ENCODE measurements at places on chromosomes 4 and X.

- no peak for DNase-seq
Measured at GRCh38 chr4:10696253-10696652, 11.7 kb upstream of the CLNK start.

GRCh38 chrX:112865464-112866025 is 24.9 kb upstream of the AMOT start:
- no peak for DNase-seq

GRCh38 chrX:123807835-123808416 is 51.9 kb upstream of the XIAP start:
- no peak for DNase-seq

DNA sequence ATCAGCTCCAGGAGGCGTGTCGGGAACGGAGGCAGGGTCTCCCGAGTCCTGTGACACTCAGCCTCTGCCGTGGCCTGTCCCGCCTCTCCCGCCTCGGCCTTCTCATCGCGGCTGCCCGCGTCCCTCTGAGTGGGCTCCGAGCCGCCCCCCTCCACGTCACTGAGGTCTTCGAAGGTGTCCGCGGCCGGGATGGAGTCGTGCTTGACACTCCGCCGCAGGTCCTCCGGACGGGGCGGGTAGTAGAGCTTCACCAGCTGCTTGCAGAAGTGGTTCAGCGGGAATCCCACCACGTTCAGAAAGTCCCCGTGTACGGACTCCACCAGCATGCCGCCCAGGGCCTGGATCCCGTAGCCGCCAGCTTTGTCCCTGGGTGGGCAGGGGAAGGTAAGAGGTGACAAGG is 25.0 kb downstream of the ASMTL start:
- no peak for DNase-seq

GRCh38 chr4:183635321-183635720 is 23.7 kb downstream of the RWDD4 start:
- no peak for DNase-seq

DNA sequence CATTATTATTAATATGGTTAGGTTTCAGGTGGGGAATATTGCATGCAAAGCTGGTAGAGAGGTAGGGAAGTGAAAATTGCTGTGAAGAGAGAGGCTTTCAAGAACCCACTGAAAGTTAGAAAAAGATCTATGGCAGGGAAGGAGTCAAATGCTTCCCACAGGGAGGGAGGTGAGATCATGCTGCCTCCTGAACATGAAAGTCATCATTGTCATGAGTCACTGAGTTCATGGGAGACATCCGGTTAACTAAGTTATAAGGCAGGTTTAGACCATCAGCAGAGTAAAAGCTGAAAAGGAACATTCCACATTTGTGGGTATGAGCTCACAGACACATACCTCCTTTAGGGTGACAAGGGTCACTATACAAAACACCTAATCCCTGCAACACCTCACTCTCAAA is 16.2 kb downstream of the GATB start:
- DNase-seq: no peak

- DNase-seq: no peak
Measured at GRCh38 chr4:74618659-74619058, 173.7 kb downstream of the AREG start.

- no peak for DNase-seq
Measured at GRCh38 chr4:128338634-128339355, 51.2 kb upstream of the PGRMC2 start.

GRCh38 chrX:133081990-133082389 is 14.9 kb downstream of the USP26 start:
- no peak for DNase-seq

DNA sequence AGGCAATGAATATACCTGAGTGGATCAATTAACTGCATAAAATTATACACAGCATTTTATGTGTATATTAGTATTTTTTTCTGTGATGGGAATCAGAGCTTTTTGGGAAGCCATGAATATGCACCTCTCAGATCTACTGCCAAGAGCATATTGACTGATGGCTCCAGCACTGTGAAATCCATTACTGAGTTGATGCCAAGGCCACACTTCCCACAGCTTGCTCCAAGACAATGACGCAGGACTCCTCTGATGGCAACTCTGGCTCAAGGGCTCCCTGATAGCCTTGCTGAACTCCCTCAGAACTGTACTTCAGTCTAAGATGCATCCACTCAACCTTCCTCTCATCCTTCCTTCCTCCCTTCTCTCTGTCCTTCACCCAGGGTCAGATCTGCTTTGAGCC is 82.7 kb downstream of the OTC start:
- DNase-seq: no peak

GRCh38 chr4:133464311-133464710 is 315.2 kb downstream of the PCDH10 start:
- no peak for DNase-seq

DNA sequence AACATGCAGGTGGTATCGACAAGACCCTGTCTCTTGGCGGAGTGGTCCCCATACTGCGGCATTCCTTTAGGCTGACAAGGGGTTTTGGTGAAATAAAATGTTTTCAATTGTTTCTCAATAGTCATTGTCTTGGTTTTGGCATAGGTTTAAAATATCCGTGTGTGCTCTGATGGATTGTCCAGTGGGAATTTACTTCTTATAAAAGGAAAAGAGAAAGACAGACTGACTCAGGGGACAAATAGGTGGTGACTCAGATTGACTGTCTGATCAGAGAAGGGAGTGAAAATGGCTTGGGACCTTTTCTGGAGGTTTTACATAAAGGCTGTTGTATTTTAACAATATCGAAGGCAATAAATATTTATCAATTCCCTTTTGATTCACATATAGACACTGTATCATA is 129.8 kb downstream of the SORBS2 start:
- no peak for DNase-seq

DNA sequence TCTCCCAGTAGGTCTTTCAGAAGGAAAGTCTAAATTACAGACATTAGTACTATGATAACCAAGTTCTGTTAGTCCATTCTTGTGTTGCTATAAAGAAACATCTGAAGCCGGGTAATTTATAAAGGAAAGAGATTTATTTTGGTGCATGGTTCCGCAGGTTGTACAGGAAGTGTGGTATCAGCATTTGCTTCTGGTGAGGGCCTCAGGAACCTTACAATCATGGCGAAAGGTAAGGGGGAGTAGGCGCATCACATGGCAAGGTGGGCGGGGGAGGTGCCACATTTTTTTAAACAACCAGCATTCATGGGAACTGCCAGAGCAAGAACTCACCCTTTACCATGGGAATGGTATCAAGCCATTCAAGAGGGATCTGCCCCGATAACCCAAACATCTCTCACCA is 26.2 kb upstream of the USP46 start:
- DNase-seq: no peak

DNA sequence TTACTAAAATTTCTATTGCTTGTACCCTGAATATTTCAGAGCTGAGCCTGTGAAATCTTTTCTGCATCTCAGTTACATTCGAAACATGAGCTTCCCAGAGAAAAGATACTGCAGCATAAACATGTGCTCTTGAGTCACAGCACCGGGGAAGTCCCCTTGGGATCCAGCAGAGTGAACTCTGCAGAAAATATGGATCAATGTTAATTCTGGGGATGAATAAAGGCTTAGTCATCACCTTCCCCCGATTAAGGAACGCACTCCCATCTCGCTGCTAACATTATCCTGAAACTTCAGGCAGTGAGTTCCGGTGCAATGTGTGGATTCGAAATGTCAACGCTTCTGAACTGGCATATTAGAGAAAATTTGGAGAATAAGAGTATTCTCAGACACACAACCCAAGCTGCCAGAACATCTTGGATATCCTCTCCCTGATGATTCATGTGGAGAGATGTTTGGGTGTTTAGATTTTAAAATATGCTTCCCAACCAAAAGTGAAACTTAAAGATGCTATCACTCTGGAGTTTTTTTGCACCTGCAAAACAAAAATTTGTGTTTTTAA is 90.8 kb downstream of the IRF2 start:
- no peak for DNase-seq

- no peak for DNase-seq
Measured at GRCh38 chr4:33485111-33485510, 2759.2 kb downstream of the ARAP2 start.

GRCh38 chr4:114538012-114538617 is 60.5 kb upstream of the UGT8 start:
- DNase-seq: no peak

- DNase-seq: no peak
Measured at GRCh38 chr4:133152330-133152821, 3.3 kb downstream of the PCDH10 start.

GRCh38 chr4:182743815-182744214 is 173.4 kb downstream of the DCTD start:
- no peak for DNase-seq

GRCh38 chr4:89434364-89434988 is 126.9 kb upstream of the GPRIN3 start:
- no peak for DNase-seq

GRCh38 chrX:18973527-18974192 is 10.3 kb downstream of the PHKA2 start:
- no peak for DNase-seq

DNA sequence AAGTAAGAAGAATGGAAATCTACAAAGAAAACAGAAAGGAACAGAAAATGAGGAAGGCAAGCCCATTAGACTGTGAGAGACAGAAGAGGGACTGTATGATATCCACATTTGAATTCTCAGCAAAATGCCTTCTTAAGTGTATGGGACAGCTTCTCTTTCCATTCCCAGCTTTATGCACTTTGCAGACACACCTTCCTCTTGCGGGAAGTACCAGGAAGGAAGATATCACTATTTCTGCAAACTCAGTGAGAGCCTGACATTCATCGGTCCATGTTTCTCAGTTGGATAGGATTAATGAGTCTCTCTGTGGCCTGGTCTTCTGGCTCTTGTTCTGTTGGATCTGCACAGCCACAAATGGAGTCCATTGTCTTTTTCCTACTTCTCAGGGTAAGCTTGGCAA is 31.6 kb upstream of the DHX15 start:
- no peak for DNase-seq

Measured in activated T-helper 1 cell treated with anti-CD3 and anti-CD28 coated beads, Interleukin-2, amount 50 U/mL, for 16 hours (primary cell).